ENCODE measurements at places on chromosomes 7 and 10.

GRCh38 chr10:84632866-84633265, 304.5 kb downstream of the CCSER2 start:
- DNase-seq: no peak

DNA sequence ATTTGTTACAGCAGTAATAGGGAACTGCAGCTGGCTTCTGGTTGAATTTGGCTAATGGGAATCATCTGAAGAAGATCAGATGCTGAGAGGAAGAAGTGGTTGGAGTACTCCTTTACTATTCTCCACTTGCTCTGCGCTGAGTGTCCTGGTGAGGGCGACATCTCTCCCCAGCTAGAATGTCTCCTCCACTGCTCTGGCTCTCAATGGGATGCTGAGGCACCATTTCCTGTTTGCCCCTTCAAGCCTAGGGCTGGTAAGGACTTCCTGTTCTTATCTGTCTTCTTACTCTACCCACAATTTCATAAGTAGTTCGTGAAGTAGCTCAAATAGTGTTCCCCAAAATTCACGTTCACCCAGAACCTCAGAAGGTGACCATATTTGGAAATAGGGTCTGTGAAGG, 43.2 kb upstream of the TES start:
- DNase-seq: no peak

- DNase-seq: no peak
Observed at GRCh38 chr10:98403812-98404504, 11.0 kb downstream of the PYROXD2 start.

DNA sequence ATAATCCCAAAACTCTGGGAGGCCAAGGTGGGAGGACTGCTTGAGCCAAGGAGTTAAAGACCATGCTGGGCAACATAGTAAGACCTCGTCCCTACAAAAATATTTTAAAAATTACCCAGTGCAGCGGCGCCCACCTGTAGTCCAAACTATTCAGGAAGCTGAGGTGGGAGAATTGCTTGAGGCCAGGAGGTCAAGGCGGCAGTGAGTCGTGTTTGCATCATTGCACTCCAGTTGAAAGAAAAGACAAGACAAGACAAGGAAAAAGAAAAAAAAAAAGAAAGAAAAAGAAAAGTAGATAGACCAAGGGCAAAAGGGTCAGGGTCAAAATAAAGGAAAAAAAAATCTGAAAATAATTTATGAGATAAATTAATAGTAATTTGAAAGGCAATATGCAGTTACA, 5.8 kb downstream of the ANXA7 start:
- DNase-seq: no peak

- DNase-seq: no peak
Observed at GRCh38 chr7:51930834-51931233, 614.2 kb upstream of the COBL start.

DNA sequence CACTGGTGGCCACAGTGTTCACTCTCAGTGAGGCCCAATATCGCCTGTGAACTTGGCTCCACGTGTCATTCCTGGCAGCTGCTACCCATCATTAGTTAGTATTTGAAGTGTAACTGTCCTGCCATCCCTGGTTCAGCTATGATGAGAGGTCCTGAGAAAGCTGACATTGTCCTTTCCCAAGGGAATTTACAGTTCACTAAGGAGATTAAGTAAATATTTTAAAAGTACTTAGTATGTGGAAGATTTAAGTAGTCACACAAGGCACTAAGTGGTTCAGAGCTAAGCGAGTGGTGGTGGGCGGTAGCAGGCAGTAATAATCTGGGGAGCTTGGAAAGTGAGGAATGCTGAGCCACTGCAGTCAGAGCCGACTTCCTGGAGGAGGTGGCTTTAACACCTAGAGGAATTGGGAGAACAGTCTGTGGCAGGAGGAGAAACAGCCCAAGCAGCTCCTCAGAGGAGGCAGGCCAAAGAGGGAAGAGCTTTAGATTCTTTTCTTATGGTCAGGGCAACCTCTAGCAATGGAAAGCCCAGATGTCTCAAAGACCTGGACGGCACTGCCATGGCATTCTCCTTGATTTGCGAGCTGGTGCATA, 519.7 kb downstream of the LRMDA start:
- no peak for DNase-seq

DNA sequence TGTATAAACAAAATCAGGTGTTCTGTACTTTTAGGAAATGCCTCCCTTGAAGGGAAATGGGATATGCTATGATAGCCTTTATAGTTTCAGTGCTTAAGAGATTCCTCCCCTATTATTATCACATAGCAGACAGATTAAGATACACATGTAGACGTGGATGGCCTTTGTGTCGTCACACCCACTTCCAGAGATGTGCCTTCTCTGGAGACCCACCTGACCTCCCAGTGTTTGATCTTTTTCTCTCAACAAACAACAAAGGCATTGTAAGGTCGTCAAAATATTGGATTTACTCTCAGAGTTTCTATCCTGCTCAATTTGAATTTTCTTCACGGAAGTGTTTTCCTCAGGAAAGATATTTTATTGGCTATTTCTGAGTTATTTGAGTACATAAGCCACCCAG, 25.7 kb upstream of the C1GALT1 start:
- DNase-seq: no peak

DNA sequence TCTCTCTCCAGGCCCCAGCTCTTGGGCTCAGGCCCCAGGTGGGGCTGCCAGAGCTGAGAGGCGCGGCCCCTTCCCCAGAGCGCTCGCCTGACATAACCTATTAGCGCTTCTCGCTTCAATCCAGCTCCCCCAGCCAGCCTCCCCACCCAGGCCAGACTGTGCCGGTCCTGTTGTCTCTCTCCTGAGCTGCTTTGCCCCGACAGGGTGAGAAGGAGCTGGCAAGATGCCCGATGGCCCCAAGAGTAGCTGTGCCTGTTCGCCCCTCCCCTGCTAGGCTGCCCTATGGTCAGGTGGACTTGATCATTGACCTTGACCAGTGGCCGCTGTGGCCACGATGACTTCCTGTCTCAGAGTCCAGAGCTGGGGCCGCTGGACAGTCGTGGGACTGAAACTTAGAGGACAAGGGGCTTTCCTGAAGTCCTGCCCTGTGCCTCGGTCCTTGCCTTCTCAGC, 9.1 kb downstream of the TMEM270 start:
- no peak for DNase-seq

- DNase-seq: no peak
Observed at GRCh38 chr7:142962991-142963390, 828 bp upstream of the KEL start.

GRCh38 chr7:42886893-42887505, 24.9 kb downstream of the C7orf25 start:
- DNase-seq: no peak

- DNase-seq: no peak
Observed at GRCh38 chr7:71198887-71199286, 66.9 kb downstream of the GALNT17 start.

DNA sequence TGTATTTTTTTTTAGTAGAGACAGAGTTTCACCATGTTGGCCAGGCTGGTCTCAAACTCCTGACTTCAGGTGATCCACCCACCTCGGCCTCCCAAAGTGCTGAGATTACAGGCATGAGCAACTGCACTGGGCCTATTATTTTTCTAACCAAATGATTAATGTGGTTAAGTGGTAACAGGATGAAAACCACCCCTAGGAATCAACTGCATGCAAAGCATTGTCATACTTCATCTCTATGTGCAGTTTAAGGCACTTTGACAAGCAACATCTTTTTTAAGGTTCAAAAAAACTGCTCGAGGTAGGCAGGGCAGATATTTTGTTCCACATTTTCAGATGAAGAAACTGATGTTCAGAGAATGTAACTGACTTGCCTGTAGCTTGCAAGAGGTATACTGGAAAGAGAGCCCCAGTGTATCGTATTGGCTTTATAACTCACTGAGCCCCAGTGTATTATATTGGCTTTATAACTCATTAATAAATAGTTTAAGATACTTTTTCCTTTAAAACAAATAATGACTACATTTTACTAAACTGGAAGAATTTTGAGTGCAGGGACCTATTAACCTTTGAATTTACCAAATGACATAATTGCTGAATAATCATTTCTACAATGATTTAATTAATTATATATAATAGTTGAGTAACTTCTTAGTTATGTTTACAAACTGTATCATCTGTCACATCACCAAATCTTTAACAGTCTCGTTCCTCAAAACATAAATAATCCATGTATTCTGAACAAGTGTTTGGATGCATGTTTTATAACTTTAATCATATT, 38.1 kb downstream of the RTKN2 start:
- no peak for DNase-seq

DNA sequence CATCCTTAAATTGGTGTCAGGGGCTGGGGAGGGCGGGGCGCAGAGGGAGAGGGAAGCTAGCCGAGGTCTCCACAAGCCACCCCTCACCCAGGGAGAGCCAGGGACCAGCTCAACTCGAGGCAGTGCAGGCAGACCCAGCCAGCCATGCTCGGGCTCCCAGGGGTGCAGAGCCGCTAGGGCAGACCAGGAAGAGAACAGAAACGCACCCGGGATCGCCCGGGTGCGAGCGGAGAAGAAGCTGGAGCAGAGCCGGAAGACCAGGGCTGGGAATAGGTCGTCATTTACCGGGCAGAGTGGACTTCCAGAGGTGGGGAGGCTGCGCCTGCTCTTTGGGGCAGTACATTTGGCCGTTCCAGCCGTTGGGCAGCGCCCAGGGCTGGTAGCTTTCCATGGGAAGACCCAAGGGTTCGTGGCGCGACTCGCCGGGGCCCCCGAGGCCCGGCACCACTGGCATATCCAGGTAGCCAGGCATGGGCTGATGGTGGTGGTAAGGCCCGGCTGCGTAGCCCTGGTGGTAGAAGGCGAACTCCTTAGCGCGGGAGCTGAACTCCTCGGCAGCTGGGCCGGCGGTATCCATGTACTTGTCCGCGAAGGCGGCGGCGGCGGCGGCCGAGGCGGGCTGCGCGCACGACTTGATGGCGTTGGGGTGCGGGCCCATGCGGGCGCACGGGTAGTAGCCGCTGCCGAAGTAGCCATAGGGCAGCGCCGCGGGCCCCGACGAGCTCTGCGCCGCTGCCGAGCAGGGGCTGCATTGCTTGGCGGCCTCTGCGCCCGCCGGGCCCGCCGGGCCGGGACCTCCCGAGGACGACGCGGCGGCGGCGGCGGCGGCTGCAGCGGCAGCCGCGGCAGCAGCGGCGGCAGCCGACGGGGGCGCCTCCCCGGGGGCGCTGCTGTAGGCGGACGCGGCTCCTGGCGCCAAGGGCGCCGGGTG, 755 bp downstream of the HOXA13 start:
- no peak for DNase-seq

- no peak for DNase-seq
Observed at GRCh38 chr10:52541006-52541473, 227.0 kb downstream of the DKK1 start.

DNA sequence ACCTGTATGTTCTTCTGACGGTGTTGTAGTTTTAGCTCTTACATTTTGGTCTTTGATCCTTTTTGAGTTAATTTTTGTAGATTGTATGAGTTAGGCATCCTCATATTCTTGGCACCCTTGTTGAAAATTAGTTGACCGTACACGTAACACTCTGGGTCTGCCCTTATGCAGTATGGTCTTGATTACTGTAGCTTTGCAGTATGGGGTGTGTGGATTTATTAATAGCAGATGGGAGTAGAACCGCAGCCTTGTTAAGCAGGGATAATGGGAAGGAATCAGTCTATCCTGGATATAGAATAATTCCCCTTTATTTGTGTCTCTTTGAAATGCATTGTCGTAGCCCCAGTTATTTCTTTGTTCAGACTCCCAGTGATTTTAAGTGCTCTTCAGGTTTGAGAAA, 95.5 kb downstream of the UBE3C start:
- DNase-seq: no peak

DNA sequence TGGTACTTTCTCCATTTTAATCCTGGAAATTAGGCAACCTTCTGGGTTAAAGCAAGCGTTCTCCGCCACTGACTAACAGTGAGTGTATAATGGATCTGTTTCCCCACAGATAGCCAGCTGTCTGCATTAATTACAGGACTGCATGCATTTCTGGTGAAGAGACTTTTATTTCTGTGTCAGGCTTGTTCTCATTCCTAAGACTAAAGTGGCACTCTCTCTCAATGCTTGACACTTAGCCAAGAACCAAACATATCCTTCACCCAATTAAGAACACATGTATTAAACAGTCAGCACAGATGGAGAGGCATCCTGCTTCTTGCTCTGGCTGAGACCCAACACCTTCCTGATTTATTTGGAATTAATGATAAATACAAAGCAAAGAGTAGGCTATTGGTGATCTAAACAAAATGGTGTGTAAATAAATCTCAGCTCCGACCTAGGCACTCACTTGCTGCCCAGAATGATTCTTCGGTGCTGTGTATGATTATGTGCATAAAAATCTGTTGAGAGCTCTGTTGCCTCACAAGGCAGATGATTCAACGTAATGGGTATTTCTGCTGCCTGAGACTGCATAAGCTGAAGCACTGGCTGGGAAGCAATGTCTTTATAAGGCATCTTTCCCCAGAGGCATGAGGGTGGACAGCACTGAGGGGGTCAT, 16.8 kb downstream of the CALU start:
- DNase-seq: no peak

- DNase-seq: no peak
Observed at GRCh38 chr10:36802490-36803153, 322.8 kb upstream of the ANKRD30A start.

DNA sequence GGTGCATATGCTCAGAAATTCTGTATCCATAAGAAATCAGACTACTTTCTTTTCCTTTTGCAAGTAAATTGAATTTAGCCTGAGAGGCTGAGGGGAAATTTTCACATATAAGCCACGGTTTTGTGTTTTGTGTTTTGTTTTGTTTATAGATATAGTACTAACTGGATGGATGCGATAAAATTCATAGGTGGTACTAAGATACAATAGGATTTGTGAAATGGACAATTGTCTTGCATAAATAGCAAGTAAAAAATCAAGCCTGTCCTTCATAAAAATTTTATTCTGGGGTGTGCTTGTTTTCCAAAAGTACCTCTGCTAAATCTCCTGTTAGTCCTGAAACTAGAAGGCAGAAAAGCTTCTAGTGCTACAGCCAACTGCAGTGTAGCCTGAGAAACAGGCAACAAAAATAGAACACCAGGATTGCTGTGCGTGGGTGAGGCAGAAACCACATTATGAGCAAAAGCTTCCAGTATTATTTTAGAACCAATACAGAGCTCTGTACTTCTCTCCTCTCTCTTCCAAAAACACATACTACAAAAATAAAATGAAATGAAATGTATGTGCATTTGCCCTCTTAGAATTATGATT, 634 bp upstream of the HDAC9 start:
- peak; percentile 50 for DNase-seq

GRCh38 chr7:129857313-129857712, 95.4 kb downstream of the UBE2H start:
- no peak for DNase-seq

DNA sequence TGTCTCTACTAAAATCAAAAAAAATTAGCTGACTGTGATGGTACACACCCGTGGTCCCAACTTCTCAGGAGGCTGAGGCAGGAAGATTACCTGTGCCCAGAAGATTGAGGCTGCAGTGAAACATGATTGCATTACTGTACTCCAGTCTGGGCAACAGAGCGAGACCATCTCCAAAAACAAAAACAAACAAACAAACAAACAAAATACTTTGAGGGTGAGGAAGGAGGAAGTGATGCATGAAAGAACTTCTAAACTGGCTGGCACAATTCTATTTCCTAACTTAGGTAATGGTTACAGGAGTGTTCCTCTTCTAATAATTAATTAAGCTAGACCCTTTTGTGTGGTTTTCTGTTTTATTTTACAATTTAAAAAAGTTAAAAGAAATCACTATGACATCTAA, 15.5 kb downstream of the WAPL start:
- DNase-seq: no peak

- DNase-seq: no peak
Observed at GRCh38 chr10:123720536-123720935, 54.4 kb downstream of the GPR26 start.

Measured in SHP77 treated with DMSO at 0.1 percent for 48 hours (cell line).